ENCODE measurements at places on chromosomes 16 and 17.

DNA sequence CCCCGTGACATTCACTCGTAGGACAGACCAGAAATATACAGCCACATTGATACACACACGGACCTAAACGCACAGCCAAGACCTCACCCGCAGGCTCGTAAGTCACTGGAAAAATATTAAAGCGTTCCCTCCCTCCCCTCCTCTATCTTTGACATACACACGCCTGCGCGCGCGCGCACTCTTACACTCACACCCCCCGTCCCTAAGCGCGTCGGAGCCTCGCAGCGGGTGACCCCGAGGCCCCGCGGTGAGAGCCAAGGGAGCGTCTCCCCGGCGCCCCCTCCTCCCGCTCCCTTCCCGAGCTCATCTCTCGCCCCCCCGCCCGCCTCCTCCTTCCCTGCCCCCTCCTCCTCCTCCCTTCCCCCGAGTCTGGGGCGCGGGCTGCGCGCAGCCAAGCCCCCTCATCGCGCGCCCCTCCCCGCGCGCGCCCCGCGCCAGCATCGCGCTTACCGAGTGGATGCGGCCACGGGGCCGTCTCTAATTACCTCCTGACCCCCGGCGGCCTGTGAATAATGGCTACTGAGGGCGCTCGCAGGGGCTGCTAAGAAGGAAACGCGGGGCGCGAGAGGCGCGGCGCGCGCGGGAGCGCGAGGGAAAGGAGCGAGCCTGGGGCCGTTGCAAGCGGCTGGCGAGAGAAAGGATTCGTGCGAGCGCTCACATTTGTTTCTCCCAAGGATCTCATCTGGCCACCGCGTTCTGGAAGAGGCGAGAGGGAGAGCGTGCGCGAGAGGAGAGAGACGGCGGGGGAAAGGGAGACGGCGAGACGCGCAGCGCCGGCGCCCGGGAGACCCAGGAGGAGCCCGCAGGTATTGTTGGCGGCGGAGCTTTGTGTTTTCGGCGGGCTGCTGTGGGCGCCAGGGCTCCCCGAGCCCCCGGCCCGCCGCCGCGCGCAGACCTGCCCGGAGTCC is 42.4 kb downstream of the RAI1 start:
- DNase-seq = no peak

DNA sequence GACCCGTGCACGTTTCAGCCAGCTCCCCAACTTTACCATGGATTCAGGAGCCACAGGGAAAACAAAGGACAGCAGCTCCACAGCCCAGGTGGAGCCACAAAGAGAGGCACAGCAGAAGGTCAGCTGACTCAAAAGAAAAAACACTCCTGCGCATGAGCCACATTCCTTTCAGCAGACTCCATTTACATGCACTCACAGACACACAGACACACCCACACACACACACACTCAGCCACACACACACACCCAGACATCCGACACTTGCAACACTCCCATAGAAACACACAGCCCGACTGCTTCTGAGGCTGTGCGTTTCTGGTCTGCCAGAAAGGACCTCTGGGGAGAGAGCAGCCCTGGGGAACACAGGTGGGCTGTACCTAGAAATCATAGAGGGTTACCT is 2335.5 kb downstream of the TP53TG3F start:
- DNase-seq = no peak

DNA sequence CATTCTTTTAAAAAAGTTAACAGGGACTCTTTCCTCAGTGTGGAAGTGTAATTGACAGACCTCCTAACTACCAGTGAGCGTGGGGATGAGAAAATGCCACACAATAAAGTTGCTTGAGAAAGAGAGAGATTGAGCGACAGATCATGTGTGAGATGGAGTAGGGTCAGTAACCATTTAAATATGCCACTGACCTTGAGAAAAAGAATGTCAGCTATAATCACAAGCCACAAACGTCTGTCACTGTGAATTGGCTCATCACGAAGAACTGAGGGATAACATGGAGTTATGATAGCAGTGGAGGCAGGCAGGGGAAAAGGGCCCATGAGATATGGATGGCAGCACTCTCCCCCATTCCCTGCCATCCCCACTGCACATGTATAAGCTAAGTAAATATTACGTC is 253.9 kb downstream of the SLC39A11 start:
- DNase-seq = no peak

- DNase-seq = no peak
Measured at GRCh38 chr16:70589998-70590471, 56.3 kb upstream of the IL34 start.

GRCh38 chr16:15460601-15461000 is 26.2 kb downstream of the BMERB1 start:
- DNase-seq = peak; percentile 3

DNA sequence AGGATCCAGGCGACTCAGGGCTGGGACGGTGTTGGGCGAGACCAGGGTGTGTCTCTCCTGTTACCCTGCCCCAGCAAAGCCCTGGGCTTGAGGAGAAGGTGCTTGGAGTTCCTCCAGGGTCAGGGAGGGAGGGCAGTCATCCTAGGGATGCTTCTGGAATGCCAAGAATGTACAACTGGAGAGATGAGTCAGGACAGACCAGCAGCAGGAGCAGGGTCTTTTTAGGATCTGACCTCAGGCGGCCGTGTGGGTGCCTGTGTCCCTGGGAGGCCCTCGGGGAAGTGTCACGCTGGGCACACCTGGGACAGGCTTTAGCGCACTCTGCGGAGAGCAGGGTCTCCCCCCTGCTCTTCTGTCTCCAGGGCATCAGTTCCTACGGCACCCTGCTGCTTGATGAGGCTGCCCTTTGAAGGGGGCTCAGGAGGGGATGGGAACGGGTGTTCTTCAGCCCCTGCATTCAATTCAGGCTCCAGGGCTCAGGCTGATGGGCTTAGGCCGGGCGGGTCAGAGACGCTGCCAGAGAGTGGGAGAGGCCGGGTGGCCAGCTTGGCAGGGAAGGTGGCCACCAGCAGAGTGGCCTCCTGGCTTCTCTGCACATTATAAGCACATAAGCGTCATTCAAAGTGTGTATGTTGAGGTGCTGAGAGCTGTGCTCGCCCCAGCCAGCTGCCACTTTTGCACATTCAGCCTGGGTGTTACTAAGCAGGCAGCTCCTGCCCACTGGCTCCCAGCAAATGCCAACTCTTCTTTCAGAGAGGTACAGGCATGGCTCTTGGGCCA is 8.4 kb upstream of the MTSS2 start:
- DNase-seq = no peak

- no peak for DNase-seq
Measured at GRCh38 chr16:28112908-28113307, 49.4 kb upstream of the GSG1L start.

- no peak for DNase-seq
Measured at GRCh38 chr16:8519179-8519578, 71.1 kb downstream of the TMEM114 start.

GRCh38 chr17:78995761-78996451 is 13.7 kb downstream of the CANT1 start:
- no peak for DNase-seq

DNA sequence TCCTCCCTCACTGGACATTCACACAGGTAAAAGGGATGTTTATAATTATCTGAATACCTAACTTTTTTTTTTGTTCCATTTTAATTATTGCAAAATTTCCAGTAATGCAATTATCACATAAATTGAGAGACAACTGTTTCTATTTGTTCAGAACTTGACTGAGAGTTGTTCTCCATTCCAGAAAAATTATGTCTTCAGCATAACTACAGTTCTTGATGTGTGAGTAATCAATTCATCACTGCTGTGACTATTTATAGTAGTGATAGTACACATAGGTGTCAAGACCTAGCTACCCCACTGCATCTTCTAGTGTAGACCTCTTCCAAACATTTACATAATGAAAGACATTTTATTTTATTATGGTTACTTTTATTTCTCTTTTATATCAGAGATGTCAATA is 5.8 kb upstream of the TNRC6A start:
- DNase-seq = no peak

GRCh38 chr17:36717088-36717487 is 115.7 kb downstream of the MRM1 start:
- no peak for DNase-seq

DNA sequence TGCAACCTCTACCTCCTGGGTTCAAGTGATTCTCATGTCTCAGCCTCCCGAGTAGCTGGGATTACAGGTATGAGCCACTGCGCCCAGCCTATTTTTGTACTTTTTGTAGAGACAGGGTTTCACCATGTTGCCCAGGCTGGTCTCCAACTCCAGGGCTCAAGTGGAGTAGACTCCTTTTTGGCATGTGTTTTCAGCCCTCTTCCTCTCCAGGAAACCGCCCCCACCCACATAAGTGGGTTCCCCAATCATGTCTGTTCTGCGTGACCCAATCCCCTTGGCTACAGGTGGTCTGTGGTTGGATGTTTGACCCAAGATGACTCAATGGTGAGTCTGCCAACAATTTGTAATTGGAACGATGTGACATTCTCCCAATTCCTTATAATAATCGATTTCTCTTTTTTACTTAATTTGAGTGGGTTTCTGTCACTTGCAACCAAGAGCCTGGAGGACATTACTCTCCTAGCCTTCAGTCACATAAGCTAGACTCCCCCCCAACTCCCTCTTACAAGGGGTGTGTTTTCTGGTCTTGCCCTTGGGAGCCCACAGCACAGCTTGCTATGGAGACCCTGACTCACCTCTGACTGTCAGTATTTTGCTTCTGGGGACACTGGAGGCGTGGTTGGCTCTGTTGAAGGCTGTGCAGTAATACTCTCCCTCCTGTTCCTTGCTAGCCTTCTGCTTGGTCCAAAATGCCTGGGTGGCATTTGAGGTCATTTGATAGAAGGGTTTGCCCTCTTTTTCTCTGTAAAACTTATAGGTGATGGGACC is 34.9 kb downstream of the PECAM1 start:
- no peak for DNase-seq

DNA sequence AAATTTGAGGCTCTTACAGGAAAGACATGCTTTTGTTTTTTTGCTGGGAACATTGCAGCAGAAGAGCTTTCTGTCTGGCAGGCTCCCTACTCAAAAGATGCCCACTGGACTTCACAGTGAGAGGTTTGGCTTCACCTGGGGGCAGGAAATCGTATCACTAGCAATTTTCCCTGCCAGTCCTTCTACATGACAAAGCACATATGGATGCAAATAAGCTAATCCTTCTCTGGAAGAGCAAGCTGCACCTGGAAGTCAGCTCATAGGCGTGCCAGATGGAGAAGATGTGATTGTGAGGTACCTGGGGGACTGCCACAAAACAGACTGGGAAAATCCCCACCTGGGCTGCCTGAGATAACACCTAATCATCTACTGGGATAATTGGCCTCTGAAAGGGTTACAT is 195.0 kb upstream of the CPHXL start:
- DNase-seq = no peak

- no peak for DNase-seq
Measured at GRCh38 chr17:45451131-45451530, 18.5 kb upstream of the ARHGAP27 start.

GRCh38 chr17:83173914-83174361 is 94.5 kb downstream of the METRNL start:
- no peak for DNase-seq

All from occipital lobe (tissue), 3 donors.